ENCODE measurements at places on chromosomes 6 and 20. TPM values are rescaled to one million over a fixed set of nuclear protein-coding genes. Genes with fewer than 3 reads are reported as not detected.

DNA sequence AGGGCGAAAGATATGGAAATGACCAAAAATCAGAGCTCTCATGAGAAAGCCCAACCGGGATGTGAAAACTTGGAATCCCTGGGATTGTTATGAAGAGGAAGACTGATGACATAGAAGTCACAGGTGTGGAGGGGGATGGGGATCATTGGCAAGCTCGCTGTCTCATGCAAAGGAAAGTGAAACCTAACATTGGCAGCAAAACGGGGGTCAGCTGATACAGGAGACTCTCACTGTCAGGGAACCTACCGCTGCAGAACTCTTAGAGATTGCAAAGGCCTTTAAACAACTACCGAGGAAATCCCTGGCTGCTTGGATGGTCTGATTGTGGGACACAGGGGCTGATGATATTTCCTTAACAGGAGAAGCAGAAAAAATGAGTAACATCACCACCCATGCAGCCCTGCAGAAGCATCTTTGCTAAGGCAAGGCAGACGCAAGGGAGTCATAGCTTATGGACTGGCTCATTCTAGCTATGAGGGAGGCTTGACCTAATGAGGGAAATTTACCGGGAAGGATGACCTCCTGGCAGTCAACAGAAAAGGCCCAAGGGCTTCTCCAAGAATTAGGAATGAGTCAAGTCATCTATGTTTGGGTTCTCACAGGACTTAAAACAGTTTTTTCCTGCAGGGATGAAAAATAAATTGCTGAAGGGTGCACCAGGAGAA is 7.0 kb downstream of the MUC21 start:
- no peak for DNase-seq
- H3K36me3 ChIP-seq, result no peaks in the 10 kb centered on the region
- H3K27me3 ChIP-seq, result no peaks in the 10 kb centered on the region
- no peak overlapping the region for H3K4me3 ChIP-seq
- no peaks in the 10 kb centered on the region for H3K4me1 ChIP-seq
- H3K27ac ChIP-seq, result no peak overlapping the region

DNA sequence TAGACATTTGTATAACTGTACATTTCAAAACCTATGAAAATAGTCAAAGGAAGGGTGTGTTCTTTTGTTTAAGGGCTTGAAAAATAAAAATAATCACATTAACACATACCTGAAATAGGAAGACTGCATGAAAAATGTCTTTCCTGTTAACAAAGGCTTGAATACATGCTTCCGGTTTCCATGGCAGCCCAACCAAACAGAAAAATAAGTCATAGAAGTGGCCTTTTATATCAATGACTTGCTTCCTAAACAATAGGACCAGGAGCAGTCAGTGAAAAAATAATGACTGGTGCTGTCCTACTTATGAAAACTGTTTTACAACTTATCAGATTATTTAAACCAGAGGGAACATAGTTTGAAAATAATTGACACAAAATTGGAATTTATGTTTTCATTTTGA is 412.6 kb upstream of the PLCB4 start:
- no peak for DNase-seq
- H3K27ac ChIP-seq, result no peak overlapping the region
- H3K36me3 ChIP-seq, result no peaks in the 10 kb centered on the region

GRCh38 chr6:105753620-105754211 is 332.4 kb upstream of the PRDM1 start:
- H3K4me1 ChIP-seq, result no peaks in the 10 kb centered on the region
- H3K27me3 ChIP-seq, result no peaks in the 10 kb centered on the region
- H3K36me3 ChIP-seq, result no peaks in the 10 kb centered on the region
- H3K4me3 ChIP-seq, result no peak overlapping the region

- no peak overlapping the region for H3K4me3 ChIP-seq
- no peak for DNase-seq
- H3K4me1 ChIP-seq, result no peaks in the 10 kb centered on the region
- H3K27me3 ChIP-seq, result no peaks in the 10 kb centered on the region
Measured at GRCh38 chr6:14881398-14881797, 364.5 kb upstream of the JARID2 start.

- no peak overlapping the region for H3K27ac ChIP-seq
- H3K36me3 ChIP-seq, result no peaks in the 10 kb centered on the region
- no peak overlapping the region for H3K4me3 ChIP-seq
Measured at GRCh38 chr6:97465877-97466561, 183.0 kb upstream of the MMS22L start.

- H3K4me3 ChIP-seq, result no peak overlapping the region
- DNase-seq, result no peak
- no peaks in the 10 kb centered on the region for H3K27me3 ChIP-seq
- H3K27ac ChIP-seq, result no peak overlapping the region
Measured at GRCh38 chr6:65979120-65979519, 272.1 kb upstream of the EYS start.

- no peaks in the 10 kb centered on the region for H3K36me3 ChIP-seq
- no peak for DNase-seq
- H3K4me1 ChIP-seq, result peaks cover 4% of the 10 kb centered on the region
- no peak overlapping the region for H3K27ac ChIP-seq
- H3K27me3 ChIP-seq, result no peaks in the 10 kb centered on the region
- no peak overlapping the region for H3K4me3 ChIP-seq
Measured at GRCh38 chr6:15956205-15957106, 172.4 kb upstream of the MYLIP start.

GRCh38 chr6:143928853-143929252 is 64.6 kb downstream of the ZC2HC1B start:
- H3K27ac ChIP-seq, result no peak overlapping the region
- H3K4me3 ChIP-seq, result no peak overlapping the region
- H3K27me3 ChIP-seq, result no peaks in the 10 kb centered on the region

DNA sequence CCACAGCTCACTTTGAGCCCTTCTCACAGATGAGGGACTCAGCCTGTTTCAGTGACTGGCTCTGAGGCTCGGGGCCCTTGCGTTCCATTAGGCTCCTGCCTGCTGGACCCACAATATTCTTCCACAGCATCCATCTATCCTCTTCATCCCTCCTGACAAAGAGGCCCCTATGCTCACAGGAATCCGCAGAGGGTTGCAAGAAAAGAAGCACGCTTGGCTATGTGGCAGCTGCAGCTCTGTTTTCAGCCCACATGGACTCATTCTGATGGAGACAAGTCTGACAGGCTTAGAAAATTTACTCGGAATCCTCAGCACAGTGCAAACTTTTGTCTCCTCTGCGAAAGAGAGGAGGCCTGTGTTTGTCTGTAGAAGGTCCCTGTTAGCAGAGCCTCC is 207.5 kb downstream of the SYNDIG1 start:
- H3K27ac ChIP-seq, result no peak overlapping the region
- no peak overlapping the region for H3K4me3 ChIP-seq
- no peak for DNase-seq
- H3K36me3 ChIP-seq, result no peaks in the 10 kb centered on the region
- no peaks in the 10 kb centered on the region for H3K27me3 ChIP-seq

DNA sequence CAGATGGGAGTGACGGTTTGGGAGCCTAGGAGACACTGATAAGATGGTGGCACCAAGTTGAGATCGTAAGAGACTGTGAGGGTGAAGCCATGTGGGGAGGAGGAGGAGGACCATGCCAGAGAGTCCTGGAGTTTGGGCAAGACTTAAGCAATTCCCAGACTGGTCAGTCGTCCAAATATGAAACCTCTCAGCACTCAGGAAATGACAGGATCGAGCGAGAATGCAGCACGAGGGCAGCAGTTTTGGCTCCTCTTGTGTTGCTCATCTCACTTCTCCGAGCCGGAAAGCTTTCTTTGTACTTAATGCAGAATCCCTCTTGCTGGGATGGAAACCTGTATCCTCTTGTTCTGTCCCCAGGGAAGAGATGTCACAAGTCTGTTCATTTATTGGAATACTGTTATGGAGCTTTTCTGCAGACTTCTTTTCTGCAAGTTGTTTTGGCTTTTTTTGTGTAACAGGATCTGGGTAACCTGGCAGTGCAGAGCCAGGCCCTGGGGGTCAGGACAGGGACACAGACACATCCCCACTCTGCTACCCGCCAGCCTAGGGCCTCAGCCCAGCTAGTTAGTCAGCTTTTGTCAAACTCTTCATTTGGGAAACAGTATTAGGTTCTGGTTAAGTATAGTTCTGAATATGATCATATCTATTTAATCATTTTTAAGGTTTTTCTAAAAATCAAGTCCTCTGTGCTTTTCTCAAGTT is 34.3 kb downstream of the FNDC1 start:
- DNase-seq, result no peak
- no peaks in the 10 kb centered on the region for H3K36me3 ChIP-seq
- H3K4me1 ChIP-seq, result no peaks in the 10 kb centered on the region

DNA sequence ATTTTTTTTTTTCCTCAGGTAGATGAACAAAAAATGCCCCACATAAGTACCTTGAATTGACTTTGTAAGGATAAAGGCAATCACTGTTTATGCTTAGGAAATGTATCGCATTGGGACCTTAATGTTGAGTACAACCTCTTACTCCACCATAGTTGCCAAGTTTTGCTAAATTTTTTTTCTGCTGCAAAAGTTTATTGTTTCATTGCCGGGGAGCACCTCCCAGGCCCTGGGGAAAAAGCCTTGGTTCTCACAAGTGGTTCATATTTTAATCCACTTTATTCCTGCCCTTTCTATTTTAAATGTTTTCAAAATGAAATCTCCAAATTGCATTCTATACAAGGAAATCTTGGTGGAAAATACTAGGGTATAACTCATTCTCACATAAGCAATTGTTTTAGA is 52.3 kb upstream of the UTRN start:
- DNase-seq, result no peak
- H3K4me3 ChIP-seq, result no peak overlapping the region
- H3K27me3 ChIP-seq, result no peaks in the 10 kb centered on the region
- no peak overlapping the region for H3K27ac ChIP-seq
- H3K36me3 ChIP-seq, result no peaks in the 10 kb centered on the region

- H3K4me3 ChIP-seq, result no peak overlapping the region
- H3K27ac ChIP-seq, result no peak overlapping the region
- DNase-seq, result no peak
Measured at GRCh38 chr20:48761874-48762273, 65.9 kb downstream of the PREX1 start.

DNA sequence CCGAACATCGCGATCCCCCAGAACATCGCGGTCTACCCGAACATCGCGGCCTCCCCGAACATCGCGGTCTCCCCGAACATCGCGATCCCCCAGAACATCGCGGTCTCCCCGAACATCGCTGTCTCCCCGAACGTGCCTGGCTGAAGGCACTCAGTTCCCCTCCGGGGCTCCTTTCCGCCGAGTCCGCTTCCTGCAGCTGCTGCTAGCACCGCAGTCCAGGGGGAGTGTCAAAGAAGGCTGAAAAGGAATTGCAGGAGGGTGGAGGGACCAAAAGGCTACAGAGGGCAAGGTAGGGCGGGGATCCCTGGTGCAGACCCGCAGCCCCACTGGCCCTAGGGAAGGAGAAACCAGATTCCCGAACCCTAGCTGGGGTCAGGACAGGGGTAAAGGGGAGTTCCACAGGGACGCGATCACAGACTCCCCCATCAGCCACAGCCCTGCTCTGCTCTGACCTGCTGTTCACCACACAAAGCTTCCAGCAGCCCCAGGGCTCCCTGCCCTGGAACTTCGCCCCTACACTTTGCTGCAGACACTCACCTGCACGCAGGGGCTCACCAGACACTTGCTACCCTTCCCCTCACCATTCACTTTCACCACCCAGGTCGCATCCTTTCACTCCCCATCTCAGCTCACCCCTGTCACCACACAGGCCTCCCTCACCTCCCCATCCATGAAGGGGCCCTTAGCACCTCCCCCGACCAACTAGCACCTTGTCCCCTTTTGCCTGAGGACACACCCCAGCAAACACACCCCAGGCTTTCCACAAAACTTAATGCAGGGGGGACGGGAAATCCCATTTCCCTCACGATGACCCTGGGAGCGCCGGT is 1.7 kb downstream of the ULBP1 start:
- peak overlapping the region; percentile 7 for H3K4me3 ChIP-seq
- H3K36me3 ChIP-seq, result no peaks in the 10 kb centered on the region
- H3K4me1 ChIP-seq, result peaks cover 11% of the 10 kb centered on the region
- DNase-seq, result no peak
- no peak overlapping the region for H3K27ac ChIP-seq

DNA sequence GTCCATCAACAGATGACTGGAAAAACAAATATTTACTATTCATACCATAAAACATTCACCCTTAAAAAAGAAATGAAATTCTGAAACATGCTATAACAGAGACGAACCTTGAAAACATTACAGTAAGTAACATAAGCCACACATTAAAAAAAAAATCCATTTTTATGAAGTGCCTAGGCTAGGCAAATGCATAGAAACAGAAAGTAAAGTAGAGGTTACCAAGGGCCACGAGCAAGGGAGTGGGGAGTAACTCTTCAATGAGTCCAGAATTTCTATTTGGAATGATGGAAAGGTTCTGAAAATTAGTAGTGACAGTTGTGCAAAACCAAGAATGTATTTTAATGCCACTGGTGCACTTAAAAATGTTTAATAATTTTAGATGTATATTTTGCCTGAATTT is 47.7 kb downstream of the STAU1 start:
- H3K27me3 ChIP-seq, result no peaks in the 10 kb centered on the region
- no peaks in the 10 kb centered on the region for H3K4me1 ChIP-seq
- no peak overlapping the region for H3K4me3 ChIP-seq
- no peak overlapping the region for H3K27ac ChIP-seq

DNA sequence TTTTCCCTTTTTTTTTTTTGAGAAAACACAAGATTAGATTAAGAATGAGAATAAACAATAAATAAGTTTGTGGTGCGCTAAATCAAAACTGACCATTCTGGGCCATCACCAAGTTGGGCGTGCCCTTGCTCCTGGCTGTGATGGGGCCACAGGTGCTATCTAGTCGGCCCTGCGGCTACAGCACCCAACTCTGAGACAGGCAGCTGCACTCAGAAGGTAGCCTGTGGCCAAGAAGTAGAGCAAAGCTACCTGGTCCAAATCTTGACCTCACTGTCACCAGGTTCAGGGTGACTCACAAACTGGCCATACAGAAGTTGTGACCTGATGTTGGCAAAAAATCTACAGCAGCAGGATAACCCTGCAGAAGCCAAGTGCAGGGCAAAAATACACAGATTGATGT is 3.4 kb downstream of the TXNDC5 start:
- H3K27ac ChIP-seq, result no peak overlapping the region
- peaks cover 8% of the 10 kb centered on the region for H3K4me1 ChIP-seq
- H3K36me3 ChIP-seq, result no peaks in the 10 kb centered on the region
- H3K27me3 ChIP-seq, result no peaks in the 10 kb centered on the region
- no peak overlapping the region for H3K4me3 ChIP-seq
- no peak for DNase-seq

- H3K4me1 ChIP-seq, result peaks cover 2% of the 10 kb centered on the region
- H3K4me3 ChIP-seq, result peak overlapping the region; percentile 17
- peak; percentile 57 for DNase-seq
Measured at GRCh38 chr6:155974811-155975323, 519.2 kb upstream of the NOX3 start.

The SMIM28 gene
- not detected for total RNA-seq

The CDKAL1 gene
- total RNA-seq, result 12.6 TPM

The TOX2 gene
- total RNA-seq, result 0.26 TPM

The DUSP15 gene
- 1.6 TPM for total RNA-seq

The ZNF217 gene
- 37.8 TPM for total RNA-seq

The APOM gene
- total RNA-seq, result 2.6 TPM

The SLC39A7 gene
- 53.8 TPM for total RNA-seq

The ECHDC1 gene
- total RNA-seq, result 7.4 TPM

The SIRPB1 gene
- 0.95 TPM for total RNA-seq

The TREM1 gene
- 1.9 TPM for total RNA-seq

The CD24 gene
- 235 TPM for total RNA-seq

The MUCL3 gene
- total RNA-seq, result not detected

The ANKS1A gene
- total RNA-seq, result 16.4 TPM

The CSE1L gene
- total RNA-seq, result 49.7 TPM

The PRKN gene
- 21.3 TPM for total RNA-seq

The LBP gene
- total RNA-seq, result not detected

The VIP gene
- total RNA-seq, result 1.4 TPM

The ZFAND3 gene
- total RNA-seq, result 72.0 TPM

The OR2H1 gene
- total RNA-seq, result not detected

The EEF1A2 gene
- not detected for total RNA-seq

The SLC2A10 gene
- 32.3 TPM for total RNA-seq

All from uterus (tissue), 4 donors.